SW 1271 (cell line): ENCODE measurements at places on chromosomes 16 and 17.
A peak's percentile ranks its signal among the peaks of the same experiment; 100 is the strongest.

GRCh38 chr17:57447990-57448758 lies 191.9 kb downstream of the MSI2 start:
- no peak for DNase-seq

DNA sequence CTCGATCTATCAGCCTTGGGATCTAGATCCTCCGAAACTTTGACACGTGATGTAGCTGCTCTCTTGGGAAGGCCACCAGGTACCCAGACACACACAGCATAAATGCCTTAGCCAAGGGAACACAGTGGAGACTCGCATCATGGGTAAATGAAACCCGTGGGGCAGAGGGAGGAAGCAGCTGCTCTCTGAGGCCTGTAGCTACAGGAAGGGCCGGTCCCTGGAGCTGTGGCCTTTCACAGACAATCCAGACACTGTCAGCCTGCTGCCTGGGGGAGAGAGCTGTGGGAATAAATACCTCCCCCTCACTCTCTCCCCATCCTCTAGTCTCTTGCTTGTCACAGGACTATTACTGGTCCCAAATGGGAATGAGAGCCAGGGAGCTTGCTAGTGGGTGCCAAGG lies 351.2 kb downstream of the UTP18 start:
- no peak for DNase-seq

GRCh38 chr17:81307636-81308560 lies 12.8 kb upstream of the SLC38A10 start:
- no peak for DNase-seq

DNA sequence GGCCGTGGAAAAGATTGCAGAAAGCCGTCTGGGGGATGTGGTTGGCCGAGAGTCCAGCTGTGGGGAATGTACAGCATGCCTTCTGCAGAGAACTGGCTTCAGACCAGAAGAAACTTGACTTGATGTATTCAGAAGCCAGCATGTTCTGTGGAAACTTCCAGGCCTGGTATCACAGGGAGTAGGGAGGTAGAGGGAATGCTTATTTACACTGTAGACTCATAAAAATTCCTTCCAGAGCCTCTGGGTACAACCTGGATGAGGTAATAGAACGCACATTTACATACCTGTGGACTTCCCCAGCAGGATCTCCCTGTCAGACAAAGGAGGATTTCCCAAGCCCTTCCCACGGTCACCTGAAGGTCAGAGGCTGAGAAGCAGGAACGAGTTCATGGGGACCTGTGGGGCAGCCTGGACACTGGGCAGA lies 11.8 kb upstream of the GAS7 start:
- DNase-seq = no peak

- no peak for DNase-seq
Measured at GRCh38 chr16:72836181-72836580, 211.7 kb downstream of the ZFHX3 start.

GRCh38 chr16:20089246-20089965 lies 15.7 kb upstream of the GPR139 start:
- DNase-seq = no peak

DNA sequence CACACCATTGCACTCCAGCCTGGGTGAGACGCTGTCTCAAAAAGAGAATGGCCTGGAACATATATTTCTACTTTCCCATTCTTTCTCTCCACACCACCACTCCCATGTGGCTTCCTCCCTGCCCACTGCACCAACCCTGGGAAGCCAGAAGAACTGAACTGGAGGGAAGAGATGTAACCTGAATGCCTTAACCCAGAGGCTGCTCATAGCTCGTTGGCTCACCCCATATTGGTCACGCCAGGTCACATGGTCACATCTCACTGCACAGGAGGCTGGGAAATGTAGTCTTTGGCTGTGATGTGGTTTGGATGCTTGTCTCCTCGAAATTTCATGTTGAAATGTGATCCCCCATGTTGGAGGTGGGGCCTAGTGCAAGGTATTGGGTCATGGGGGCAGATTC lies 5.9 kb upstream of the DNAH17 start:
- no peak for DNase-seq

- no peak for DNase-seq
Measured at GRCh38 chr17:70344386-70345060, 175.2 kb downstream of the KCNJ2 start.

DNA sequence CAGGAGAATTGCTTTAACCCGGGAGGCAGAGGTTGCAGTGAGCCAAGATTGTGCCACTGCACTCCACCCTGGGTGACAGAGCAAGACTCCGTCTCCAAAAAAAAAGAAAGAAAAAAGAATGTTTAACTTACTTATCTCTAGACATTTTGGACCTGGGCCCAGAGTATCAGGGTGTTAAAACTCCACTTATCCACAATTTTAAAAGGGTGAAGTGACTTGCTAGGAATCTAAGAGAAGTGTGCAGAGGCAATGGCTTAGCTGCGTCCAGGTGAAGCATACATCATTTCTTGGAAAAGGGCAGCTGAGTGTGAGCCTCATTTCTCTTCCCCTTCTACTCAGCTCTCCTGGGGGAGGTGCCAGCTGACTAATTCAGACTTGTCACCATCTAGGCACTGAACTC lies 25.1 kb downstream of the ALDH3A2 start:
- DNase-seq = no peak

GRCh38 chr16:11251525-11252481 lies 4.2 kb downstream of the SOCS1 start:
- DNase-seq = no peak

- no peak for DNase-seq
Measured at GRCh38 chr17:55451203-55451641, 29.6 kb upstream of the MMD start.

DNA sequence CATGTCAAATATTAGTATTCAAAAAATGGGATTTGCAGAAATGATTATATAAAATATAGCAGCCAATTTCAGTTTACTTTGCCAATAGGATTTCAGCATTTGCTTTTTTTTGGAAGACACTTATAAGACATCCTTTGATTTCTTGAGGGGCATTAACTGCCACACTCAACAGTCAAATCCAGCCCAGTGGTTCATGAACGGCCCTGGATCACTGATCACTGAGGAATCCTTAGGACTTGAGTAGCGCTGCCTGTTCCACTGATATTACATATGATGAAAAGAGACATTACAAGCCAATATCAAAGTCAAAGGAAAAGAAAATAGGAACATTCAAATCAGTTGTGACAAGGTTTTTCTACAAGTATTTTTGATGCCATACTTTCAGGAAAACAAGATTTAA lies 21.0 kb upstream of the YWHAE start:
- DNase-seq = no peak

GRCh38 chr16:87635541-87636049 lies 33.3 kb downstream of the JPH3 start:
- DNase-seq = peak; percentile 60

DNA sequence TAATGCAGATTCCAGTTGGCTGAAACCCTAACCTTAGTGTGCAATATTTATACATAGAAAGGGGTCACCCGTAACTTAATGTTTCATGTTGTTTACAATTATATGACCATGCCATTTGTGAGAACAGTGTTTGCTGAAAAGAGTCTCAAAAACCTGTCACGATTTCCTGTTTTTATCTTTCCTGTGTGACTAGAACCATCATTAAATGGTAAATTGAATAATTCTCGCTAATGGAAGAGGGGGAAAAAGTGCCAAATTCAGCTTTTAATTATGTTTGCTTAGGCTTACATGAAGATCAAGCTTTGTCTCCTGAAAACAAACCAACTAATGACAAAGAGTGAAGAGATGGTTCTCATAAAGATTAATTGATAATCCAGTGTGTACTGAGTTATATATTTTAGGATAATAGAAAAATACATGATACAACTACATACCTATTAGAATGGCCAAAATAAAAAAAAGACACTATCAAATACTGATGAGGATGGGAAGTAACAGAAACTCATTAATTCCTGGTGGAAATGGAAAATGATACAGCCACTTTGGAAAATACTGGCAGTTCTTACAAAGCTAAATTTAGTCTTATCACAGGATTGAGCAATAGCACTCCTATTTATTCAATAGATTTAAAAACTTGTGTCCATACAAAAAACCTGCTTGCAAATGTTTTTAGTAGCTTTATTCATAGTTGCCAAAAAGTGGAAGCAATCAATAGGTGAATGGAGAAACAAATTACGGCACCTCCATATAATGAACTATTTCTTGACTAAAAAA lies 141.7 kb downstream of the CDK5R1 start:
- no peak for DNase-seq

GRCh38 chr16:77905374-77905920 lies 116.9 kb upstream of the CLEC3A start:
- DNase-seq = no peak

DNA sequence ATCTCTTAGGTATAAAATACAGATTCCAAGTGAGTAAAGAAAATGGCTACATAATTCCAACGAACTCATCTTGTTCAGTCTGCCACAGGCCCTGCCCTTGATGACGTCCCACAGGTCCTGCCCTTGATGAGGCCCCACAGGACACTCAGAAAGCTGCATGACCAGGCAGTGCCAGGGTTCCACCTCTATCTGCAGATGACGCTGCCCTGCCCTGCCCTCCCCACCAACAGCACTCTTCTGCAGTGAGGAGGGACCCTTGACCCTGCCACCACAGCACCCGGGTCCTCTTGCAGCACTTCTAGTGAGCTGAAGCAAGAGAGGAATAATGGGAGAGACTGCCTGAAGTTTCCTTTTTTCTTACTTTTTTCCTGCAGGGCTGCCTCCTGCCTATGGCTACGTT lies 118.4 kb downstream of the VPS53 start:
- no peak for DNase-seq

DNA sequence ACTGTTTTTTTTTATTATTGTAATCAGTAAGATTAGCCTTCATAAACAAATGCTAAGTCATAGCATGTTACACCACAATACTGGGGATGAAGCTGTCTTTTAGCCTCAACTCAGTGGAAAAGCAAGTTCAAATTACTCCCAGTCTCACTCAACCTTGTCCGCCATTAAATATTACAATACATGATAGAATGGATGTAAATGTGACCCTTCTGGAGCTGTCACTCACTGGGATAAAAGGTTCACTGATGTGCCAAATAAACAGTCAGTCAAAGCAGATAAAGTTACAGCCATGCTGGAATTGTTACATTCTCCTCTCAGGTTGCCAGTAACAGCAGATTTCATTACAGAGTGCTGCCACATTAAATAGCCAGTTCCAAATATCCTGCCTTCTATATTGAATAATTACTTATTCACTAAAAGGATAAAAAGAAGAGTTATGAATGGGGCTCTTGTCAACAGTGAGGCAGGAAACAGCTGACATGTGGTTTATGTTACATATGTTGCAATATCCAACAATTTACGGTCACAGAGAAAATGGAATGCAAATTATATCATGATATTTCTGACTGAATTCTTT lies 53.4 kb downstream of the BRIP1 start:
- DNase-seq = no peak

- no peak for DNase-seq
Measured at GRCh38 chr17:5630434-5630833, 46.1 kb upstream of the NLRP1 start.

DNA sequence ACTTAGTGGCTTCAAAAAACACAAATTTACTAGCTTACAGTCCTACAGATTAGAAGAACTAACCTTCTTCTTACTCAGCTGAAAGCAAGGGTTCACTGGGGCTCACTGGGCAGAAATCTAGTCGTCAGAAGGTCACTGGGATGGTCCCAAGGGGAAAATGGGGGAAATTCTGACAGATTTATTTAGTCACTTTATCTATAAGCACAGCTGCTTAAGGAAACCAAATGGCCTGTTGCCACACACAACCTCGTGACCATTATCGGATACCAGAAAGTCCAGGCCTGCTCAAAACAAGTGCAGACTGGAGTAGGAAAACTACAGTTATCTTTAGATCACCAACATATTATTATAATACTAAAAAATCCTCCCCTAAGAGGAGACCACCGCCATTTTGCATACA lies 374.6 kb upstream of the ASIC2 start:
- no peak for DNase-seq

- no peak for DNase-seq
Measured at GRCh38 chr16:20073203-20074098, at the start of gene GPR139. Gene GPR139 (minus strand): TSS chr16:20073890. CDS start chr16:20073616, 274 bp downstream.

DNA sequence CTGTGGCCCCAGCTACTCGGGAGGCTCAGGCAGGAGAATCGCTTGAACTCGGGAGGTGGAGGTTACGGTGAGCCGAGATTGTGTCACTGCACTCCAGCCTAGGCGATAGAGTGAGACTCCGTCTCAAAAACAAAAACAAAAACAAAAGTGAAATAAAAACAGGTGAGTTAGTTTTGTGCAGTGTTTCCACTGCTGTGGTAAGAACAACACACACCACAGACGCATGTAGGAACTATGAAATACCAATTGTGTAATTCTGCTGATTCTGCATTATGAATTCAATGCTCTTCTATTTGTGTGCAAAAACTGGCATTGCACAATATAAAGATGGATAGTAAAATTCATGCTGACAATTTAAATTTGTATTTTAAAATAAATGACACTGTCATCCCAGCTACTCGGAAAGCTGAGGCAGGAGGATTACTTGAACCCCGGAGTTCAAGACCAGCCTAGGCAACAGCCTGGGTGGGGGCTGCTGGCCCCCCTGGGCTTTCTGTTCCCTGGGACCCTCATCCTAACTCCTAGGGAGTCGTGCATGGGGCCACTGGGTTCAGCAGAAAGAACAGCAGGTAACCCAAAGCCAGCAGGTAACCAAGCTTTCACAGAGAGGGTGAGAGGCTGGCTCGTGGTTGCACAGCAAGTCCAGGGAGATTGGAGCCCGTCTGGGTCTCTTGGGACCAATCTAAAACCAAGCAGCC lies 10.6 kb upstream of the RHBDF2 start:
- no peak for DNase-seq

DNA sequence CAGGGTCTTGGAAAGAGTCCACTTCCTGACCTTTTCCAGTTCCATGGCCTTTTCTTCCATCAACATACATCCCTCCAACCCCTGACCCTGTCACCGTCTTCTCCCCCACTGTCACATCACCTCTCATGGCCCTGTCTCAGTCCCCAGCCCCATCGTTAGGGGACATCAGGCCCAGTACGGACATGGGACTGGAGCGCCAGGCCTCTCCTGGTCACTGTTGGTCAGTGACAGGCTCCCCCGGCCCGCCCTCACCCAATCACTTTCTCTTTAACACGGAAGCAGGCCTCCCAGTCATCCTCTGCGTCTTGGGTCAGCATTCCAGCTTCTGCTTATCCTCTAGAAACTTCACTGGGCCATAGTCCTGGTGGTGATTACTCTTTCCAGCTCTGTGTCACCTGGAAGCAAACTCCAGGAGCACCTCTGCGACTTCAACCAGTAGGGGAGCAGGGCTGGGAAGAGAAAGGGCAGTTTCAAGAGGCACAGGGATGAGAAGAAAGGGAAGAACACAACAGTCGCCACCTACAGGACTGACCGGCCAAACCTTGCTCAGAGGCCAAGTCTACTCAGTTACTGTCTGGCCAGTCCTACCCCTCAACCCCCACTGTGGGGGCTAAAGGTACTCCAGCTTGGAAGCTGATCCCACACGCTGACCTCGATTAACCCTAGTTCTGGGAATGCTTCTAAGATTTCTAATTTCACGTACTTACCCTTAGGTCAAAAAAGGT lies 15.9 kb upstream of the ICAM2 start:
- DNase-seq = no peak

- no peak for DNase-seq
Measured at GRCh38 chr16:54477714-54478113, 191.1 kb upstream of the IRX3 start.

GRCh38 chr17:61379457-61380216 lies 20.0 kb upstream of the TBX2 start:
- DNase-seq = no peak
